Activated CD4-positive, alpha-beta T cell treated with anti-CD3 and anti-CD28 coated beads, Interleukin-2, amount 50 U/mL, for 16 hours (primary cell): ENCODE measurements at places on chromosomes 6 and 20.
A peak's percentile ranks its signal among the peaks of the same experiment; 100 is the strongest.

DNA sequence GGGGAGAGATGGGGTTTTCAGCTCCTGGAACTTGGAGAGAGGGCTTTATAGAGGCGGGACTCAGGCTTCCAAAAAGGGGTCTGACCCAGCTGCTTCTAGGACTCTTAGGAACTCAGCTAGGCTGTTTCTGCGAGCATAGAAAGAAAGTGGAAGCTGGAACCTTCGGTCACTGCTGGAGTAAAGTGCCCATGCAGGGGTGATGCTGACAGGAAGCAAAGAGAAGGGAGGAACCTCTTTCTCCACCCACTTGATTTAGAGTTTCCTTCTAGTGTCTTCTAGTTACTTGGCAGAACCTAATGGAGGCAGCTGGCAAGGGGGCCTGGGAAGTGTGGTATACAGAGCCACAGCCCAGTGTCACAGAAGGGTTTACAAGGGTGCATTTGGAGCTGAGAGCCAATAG is 283.6 kb downstream of the QKI start:
- DNase-seq = no peak

GRCh38 chr6:37990762-37991525 is 171.4 kb downstream of the ZFAND3 start:
- no peak for DNase-seq

DNA sequence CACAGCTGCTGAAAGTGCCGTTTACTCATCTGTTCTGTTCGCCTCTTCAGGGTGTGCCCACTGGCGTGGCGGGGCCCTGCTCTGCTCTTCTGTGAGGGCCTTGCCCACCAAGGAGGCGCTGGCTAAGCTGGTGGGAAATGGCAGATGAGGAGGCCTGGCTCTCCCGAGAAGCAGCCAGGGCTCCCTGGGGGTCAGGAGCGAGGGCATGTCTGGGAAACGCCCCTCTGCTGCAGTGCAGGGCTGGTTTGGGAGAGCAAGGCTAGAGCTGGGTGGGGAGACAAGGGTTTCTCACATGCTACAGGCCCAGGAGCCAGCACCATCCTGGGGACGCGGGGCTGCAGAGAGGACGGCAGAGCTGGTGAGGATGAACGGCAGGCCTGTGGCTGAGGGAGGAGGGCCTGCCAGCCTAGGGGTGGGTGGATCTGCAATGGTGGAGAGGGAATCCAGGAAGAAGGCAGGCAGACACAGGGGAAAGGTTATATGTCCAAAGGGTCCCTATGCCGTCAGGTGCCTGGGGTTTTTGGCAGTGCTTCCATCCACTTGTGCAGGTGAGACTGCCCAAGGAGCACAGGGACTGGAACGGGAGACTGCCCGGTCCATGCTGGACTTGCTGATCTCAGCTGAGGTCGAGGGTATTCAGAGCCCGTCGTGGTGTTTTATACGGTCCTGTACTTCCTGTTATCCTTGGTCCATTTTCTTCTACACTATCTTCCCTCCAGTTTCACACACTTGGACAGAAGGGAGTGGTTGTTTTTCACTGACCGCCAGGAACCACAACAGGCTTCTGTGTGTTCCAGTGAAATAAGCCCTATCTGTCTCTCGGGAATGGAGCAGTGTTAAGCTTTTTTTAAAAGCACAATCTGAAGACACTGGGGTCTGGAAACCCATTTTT is 119.2 kb downstream of the SYCP2 start:
- no peak for DNase-seq

DNA sequence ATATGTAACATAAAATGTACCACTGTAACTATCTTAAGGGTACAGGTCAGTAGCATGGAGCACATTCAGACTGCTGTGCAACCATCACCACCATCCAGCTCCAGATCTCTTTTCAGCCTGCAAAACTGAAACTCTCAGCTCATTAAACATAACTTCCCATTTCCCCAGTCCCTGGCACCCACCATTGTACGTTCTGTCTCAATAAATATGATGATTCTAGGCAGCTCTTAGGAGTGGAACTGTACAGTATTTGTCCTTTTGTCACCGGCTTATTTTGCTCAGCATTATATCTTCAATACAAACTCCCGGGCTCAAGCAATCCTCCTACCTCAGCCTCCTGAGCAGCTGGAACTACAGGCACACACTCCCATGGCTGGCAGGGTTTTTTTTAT is 1.5 kb downstream of the ZC3H12D start:
- no peak for DNase-seq

GRCh38 chr20:9808166-9808565 is 30.7 kb downstream of the PAK5 start:
- no peak for DNase-seq

DNA sequence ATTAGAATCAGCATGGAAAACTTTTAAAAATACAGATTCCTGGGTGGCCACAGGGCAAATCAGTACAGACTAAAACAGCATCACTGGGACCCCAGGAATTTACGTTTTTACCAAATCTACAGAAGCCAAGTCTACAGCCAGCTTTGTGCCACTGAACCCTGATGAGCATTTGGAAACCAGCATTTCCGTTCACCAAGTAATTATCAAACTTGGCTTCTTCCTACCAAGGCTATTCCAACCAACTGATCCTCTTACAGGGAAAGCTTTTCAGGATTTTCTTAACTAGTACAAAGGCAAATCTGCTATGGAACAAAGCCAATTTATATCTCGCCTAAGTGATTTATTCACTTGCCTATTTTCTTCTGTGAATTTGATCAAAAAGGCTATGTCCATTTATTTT is 47.0 kb downstream of the PLAGL1 start:
- no peak for DNase-seq

DNA sequence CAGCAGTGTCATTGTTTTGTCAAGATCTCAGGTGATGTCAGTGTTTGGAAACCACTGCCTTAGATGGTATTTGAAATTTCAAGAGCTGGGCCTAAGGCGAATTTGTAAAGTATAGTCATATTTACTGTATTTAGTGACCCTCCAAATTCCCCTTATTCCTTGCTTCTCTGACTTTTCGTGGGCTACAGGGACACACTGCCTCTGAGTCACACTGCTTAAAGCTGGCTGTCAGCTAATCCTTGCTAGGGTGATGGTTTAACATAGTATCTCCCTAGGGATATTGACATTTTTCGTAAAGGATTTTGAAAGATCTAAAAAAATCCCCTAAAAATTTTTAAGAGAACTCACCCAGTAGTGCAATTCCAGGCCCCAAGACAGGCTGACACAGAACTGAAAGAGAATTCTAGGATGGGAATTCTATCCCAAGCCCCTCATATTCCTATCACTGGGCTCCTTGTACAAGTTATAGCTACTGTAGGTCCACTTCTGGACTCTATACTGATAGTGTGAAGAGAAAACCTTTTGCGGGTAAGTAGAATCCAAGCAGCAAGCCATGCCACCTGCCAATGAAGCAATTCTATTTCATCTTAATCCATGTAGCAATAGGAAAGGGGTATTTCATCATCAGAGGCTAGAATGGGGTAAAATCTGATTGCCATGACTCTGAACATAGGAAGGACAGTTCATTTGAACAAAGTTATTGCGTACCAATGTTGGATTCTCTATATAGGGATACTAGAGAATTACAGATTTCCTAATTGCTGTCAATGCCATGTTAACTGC is 4.3 kb downstream of the BMP6 start:
- DNase-seq = no peak

DNA sequence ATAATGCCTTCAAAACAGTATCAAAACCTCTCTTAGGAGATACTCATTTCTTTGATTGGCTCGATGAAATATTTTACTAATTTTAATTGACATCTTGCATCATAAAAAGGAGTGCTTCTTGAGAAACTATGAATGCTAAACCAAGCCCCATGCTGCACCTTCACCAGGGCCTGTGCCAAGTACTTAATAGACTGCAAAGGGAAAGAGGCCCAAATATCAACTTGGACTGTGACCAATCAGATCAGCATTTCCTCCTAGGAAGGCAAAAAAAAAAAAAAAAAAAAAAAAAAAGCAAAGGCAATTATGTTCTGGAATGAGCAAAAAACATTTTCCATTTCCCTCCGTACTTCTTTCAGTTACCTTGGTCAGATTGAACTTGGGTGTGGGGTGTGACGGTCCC is 253.0 kb upstream of the SOX4 start:
- no peak for DNase-seq

- peak; percentile 66 for DNase-seq
These were observed 545 bp downstream of the ACTR5 start for GRCh38 chr20:38748861-38749149.

DNA sequence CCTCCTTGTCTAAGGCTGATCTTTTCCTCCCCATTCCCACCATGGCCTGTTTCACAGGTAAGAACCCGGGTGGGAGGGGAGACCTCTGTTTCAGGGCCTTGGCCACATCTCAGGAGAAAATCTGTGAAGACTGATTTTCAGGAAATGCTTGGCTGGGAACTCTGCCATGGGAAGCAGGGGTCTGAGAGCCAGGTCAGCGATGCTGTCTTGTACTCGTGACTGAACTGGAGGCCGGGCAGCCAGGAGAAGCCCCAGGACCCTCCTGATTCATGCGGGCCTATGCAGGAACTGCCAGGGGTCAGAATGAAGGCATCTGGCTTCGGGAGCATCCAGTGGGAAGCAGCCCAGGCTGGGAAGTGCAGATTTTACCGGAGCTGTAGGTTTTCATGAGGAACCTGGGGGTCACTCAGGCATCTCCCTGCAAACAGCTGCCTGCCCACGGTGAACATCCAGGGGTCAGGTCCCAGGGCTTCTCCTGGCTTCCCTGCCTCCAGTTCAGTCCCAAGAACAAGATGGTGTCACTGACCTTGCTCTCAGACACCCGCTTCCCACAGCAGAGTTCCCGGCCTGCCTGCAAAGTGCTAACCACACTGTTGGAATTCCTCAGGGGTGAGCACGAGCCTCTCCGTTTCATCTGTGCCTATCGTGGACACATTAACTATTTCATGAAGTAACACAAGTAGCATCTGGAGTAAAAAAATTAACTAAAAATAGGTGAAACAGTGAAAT is 90.2 kb upstream of the SULF2 start:
- DNase-seq = no peak

- no peak for DNase-seq
These were observed 1.9 kb upstream of the NR2E1 start for GRCh38 chr6:108163644-108164542.

GRCh38 chr6:44021589-44022295 is 105.5 kb downstream of the MRPL14 start:
- no peak for DNase-seq

- DNase-seq = no peak
These were observed 64.8 kb downstream of the SNX9 start for GRCh38 chr6:157887892-157888291.

- DNase-seq = no peak
These were observed 14.4 kb upstream of the MAS1L start for GRCh38 chr6:29502181-29502580.

DNA sequence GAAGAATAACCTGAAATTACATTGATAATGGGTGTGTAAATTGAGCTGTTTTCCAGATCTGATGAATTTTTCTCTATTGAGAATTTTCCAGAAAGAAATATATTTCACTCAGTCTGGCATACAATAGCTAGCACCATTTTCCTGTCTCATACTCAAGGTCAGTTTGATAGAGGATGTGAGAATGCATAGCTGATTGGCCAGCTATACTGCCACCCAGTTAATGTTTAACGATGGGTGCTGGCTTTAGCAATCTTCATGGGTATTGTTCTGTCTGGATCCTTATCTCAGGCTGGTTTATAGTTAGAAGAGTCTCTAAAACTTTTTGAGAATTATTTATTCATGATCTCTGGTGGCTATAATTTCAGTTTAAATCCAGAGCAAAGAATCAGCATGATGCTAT is 147.4 kb downstream of the HDGFL1 start:
- DNase-seq = no peak

DNA sequence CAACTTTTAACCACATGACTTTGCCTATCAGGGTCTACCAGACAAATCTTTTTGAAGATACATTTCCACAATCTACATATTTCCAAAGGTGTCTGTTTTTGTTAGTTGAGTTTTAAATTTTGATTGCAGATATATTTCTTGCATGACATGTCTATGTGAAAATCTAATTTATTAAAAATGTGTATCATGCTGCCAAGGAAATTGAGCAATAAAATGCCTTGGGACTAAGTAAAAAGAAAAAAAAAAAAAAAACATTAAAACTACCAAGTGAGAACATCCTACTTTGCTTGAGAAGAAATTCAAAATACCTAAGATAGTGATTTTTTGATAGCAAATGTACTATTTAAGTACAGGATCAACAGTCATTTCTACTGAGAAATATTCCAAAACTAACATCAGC is 17.7 kb downstream of the SLC17A5 start:
- no peak for DNase-seq

DNA sequence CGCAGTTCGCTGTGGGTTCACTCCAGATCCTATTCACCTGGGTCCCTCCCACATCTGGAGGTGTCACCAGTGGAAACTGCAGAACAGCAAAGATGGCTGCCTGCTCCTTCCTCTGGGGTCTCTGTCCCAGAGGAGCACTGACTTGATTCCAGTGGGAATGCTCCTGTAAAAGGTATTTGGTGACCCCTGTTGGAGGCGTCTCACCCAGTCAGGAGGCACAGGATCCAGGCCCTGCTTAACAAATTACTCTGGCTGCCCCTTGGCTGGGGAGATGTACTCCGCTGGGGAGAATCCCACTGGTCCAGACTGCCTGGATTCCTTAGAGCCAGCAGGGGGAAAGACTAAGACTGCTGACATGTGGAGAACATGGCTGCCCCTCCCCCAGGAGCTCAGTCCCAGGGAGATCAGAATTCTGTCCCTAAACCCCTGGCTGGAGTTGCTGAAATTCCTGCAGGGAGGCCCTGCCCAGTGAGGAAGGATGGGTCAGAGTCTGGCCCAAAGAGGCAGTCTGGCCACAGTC is 483.0 kb downstream of the CBLN4 start:
- DNase-seq = no peak

DNA sequence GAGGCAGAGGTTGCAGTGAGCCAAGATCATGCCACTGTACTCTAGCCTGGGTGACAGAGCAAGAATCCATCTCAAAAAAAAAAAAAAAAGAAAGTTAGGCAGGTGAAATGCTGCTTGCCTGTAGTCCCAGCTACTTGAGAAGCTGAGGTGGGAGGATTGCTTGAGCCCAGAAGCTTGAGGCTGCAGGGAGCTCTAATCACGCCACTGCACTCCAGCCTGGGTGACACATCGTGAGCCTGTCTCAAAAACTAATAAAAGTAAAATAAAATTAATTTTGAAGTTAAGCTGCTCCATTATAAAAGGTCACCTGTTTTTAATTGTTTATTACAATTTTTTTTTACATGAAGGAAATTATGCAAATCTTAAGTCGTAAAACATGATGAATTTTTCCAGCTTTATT is 23.2 kb upstream of the SAMHD1 start:
- DNase-seq = no peak

DNA sequence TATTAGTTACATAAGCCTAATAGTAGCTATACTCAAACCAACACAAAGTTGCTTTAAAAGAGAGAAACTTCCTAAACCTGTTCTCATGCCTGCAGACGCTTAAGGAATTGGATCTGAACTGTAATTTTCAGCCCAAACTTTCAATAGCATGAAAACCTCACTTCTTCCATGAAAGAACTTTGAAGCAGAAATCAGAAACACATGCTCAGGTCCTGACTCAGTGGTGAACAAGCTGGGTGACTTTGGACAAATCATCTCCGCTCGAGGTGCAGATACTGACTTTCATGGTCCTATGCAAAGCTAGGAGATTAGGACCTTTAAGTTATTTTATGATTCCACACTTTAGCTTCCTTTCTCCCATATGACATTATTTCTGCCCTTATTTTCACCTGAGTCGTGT is 36.5 kb downstream of the NOX3 start:
- DNase-seq = peak; percentile 4
